ENCODE measurements at places on chromosomes 5 and 9.

DNA sequence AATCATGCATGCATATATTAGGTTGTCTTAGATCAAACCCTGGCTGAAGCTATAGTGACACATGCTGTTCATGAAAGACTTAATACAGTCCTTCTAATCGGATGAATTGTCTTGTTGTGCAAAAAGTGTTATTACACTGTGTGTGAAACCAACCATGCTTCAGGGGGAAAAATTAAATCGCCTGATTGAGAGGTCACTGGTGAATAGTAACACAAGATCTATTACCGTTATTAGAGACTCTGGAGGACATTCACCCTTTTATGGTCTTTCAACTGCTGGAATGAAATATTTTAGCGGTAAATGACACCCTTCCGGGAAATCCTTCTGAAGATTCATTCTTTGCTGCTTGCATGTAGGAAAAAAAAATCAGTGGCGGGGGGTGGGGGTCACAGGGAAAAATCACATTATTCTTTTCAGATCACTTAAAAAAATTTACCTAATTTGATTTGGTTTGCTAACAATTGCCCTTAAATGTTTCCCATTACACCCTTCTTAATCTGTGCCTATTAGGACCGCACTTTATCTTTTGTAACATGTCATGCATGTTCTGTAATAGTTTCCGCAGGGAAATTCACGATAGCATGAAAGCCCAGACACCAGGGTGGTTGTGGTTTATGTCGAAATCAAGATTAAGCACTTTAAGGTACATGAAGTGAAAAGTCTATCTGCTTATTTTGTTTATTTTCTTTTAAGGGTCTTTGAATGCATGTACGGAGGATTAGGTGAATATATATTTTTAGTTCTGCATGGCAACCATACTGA, 120.6 kb downstream of the FOCAD start:
- DNase-seq: no peak

DNA sequence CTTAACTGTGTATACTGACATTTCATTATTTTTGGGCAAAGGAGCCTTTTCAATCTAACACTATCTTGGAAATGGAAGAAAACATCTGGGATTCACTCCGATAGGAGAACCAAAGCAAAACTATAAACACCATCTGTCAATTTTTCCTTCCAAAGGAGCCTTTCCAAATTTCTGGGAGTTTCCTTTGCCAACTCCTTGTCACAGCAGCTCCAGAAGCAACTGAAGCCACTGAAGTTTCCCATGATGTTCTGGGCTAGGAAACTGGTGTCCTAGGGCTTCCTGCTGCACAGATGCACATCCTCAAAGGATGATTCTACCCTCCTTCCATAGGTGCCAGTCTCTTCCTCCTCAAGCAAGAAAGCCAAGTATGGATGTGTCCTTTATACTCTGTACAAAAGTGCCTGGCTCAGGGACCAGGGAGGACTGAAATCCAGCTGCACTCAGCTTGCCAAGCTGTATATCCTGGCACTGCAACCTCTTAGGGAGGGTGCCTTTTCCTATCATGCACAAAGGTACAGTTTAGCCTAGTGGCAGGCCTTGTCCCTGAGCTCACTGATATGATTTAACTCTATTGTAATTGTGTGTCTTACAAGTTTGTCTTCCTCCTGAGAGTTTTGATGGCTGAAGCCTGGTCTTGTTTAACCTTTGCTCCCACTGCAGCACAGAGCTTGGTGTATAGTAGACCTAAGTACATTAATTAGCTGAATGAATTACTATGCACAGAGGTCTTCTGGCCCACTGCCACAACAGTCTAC, 8.4 kb upstream of the UBAP1 start:
- no peak for DNase-seq

- DNase-seq: no peak
Observed at GRCh38 chr9:27497883-27498417, 26.1 kb upstream of the IFNK start.

- DNase-seq: no peak
Observed at GRCh38 chr5:57778501-57779091, 296.0 kb upstream of the ACTBL2 start.

DNA sequence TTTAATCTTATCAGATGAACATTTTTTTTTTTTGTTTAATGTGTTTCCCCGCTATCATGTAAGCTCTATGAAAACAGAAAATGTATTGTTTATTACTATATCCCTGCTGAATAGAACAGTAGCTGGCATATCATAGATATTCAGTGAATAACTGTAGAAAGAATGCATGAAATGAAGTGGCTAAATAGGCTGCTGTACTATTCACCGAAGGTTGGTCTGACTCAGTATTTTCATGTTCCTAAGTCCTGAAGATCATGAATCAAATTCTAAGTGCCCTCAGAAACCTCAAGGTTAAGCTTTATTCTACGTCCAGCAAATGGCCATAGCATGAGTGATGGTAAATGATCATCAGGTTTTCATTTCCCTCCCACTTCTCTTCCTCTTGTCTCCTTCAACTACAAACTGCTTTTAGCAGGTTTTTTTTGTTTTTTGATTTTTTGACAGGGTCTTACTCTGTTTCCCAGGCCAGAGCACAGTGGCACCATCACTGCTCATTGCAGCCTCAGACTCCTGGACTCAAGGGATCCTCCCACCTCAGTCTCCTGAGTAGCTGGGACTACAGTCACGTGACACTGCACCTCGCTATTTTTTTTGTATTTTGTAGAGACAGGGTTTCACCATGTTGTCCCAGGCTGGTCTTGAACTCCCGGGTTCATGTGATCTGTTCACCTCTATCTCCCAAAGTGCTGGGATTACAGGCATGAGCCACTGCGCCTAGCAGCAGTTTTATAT, 19.1 kb upstream of the ZFAND5 start:
- DNase-seq: no peak

GRCh38 chr5:133265257-133265656, 213.4 kb downstream of the HSPA4 start:
- DNase-seq: no peak

DNA sequence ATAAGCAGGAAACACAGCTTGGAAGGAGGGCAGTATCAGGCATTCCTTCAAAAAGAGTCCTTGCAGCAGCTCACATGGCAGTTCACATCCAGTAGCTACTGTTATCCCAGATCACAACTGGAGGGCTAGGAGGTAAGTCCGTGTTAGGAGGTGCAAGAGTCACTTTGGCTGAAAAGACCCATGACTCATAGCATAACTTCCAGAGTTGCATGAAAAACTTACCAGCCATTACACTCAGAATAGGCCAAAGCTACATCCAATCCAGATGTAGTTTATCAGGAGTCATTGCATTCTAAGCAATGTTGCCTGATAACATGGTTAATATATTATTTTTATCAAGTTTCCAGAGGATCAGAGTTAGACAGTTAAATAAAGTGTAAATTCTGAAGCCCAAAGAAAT, 1126.4 kb upstream of the SEMA6A start:
- no peak for DNase-seq

GRCh38 chr9:81423589-81424326, 265.6 kb downstream of the TLE1 start:
- no peak for DNase-seq

DNA sequence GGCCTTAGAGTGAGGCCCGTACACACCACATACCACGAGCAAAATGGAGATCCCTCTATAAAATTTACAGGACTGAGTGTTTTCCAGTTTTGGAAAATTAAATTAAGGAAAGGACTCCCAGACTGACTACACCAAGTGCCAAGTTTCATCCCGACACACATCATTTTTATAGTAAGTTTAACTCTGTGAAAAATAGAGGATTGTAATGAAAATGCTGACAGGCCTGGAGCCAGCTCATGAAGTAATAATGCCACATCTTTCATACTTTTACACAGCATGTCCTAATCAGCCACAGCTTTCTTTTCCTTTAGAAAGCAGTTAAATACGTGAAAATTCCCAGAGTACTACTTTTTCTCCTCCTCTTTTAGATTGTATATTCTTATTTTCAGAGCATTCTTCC, 169.2 kb downstream of the SAXO1 start:
- no peak for DNase-seq

DNA sequence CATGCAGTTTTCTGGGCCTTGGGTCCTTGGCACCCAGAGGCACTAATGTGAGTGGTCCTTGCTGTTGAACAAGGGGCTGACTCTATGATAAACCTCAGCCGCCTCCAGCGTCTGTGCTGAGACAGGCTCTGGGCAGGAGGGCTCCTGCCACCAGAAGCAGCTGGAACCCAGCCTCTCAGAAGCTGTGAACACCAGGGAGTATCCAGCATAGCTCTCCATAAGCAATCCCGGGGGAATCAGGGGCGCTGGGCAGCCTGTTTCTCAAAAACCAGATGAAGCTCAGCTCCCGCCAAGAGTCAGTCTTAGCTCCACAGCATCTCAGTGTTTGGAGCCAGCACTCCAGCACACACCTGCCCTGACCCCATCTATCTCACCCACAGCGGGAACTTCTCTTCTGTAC, 170.2 kb downstream of the HSPA4 start:
- DNase-seq: no peak

DNA sequence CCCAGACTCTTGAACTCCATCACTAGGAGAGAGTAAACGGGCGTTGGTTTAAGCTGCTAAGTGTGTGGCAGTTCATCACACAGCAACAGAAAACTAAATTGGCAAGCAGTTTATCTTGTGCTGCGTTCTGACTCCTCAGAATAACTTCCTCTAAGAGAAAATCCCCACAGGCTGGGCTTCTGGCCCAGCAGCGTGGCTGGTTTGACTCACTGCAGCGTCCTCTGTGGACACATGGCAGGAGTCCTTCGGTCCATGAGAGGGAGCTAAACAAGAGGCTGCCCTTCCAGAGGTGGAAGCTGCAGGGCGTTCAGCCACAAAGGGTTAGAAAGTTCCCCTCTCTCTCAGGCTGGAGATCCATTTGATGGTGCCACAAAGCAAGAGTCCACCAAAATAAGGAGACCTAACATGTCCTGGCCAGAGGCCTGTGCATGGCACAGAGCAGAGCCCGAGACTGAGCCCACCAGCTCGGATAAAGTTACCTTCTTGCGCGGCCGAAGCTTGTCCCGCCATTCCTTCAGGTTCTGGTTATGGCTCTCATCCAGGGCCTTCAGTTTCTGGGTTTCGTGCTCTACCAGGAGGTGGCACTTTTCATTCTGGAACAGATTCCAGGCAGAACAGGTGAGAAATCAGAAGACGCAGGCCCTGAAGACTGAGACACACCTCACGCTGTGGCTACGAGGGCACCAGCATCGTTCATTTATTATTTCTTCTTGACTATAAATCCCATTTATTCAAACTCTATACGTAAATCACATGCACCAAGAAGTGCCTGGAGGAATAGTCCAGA, 46.2 kb upstream of the FBXW11 start:
- no peak for DNase-seq

DNA sequence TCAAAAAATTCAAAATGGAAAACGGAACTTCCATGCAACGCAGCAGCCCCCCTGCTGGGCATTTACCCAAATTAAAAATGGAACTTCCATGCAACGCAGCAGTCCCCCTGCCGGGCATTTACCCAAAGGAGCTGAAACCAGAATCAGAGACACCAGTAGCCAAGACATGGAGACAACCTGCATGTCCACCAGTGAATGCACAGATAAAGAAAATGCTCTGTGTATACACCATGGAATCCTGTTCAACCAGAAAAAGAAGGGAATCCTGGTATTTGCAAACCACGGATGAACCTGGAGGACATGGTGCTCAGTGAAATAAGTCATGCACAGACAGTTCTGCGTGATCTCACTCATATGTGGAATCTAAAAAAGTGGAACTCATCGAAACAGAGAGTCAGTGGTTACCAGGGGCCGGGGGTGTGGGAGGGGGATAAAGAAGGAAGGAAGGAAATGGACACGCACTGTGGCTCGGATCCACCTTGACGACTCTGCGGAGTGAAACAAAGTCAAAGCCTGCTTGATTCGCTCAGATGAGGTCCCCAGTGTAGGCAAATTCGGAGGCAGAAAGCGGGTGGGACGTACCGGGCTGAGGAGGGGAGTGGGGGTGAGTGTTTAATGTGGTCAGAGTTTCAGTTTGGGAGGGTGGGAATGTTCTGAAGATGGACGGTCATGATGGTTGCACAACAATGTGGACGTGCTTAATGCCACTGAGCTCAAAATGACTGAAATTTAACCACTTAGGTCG, 40.2 kb upstream of the EXOC3 start:
- DNase-seq: peak; percentile 67

- no peak for DNase-seq
Observed at GRCh38 chr5:77637170-77637997, 1.1 kb downstream of the OTP start.

GRCh38 chr9:117278471-117279035, 136.3 kb downstream of the ASTN2 start:
- DNase-seq: no peak

DNA sequence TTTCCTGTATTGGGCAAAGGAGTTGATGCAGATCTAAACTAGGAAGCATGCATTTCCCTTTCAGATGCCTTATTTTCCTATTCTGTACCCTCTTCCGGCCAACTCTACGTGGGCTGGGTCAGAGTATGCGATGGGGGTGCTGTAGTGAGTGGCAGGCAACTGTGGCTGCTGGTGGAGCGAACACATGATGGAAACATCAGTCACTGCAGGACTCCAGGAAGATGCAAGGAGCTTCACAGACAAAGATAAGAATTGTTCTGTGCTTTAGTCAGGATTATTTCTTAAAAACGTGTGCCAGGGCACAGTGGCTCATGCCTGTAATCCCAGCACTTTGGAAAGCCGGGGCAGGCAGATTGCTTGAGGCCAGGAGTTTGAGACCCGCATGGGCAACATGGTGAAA, 75.1 kb downstream of the PSAT1 start:
- no peak for DNase-seq

DNA sequence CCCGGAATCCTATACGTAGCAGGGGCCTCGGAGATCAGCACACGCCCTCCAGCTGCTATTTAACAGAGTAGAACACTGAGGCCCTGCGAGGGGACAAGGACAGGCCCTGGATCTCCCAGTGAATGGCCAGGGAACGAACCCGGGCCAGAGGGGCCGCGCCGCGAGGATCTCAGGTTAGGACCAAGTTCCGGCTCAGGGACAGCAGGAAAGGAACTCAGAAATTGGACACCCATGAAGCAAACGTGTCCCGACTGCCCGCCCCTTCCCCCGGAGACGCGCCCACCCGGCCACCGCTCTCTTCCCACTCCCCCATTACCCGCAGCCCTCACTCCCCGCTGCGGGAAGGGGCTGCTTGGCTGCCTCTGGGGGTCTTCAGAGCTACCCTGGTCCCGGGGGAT, 1.0 kb upstream of the FOXE1 start:
- DNase-seq: no peak

DNA sequence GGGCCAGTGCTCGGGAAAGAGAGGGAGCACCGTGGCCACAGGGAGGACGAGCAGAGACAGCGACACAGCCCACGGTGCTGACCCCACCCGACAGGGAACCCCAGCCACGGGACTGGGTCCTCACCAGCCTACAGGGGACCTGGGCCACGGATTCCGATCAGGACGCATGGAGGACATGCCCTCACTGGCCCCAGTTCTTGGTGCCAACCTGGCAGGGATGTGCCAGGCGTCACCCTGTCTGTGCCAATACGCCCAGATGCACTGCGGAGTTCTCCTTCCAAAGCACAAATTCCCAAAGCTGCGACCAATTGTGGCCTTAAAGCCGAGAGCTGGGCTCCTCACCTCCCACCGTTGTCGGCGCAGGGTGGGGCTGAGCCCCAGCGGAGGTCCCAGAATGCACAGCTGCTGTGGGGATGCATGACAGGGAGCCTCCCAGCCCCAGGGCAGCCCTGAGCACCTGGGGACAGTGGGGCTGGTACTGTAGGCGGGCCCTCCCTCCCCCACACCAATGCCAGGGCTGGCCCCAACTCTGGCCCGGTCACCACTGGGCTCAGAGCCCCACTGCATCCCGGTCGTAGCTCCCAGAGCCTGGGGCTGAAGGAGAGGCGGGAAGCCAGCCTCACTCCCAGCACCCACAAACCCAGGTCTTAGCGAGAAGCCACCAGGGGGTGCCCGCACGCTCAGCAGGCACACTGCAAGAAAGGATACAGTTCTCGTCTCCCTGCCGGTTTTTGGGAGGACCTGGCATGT, 44.2 kb downstream of the NKD2 start:
- DNase-seq: no peak

All from GM10248 (cell line).